ENCODE measurements at places on chromosomes 1 and 21. TPM values are rescaled to one million over a fixed set of nuclear protein-coding genes. Genes with fewer than 3 reads are reported as not detected.

The LCE1C gene
- total RNA-seq = not detected

The HHAT gene
- total RNA-seq = 6.0 TPM

The RYR2 gene
- total RNA-seq = 5.4 TPM

The C1orf87 gene
- 0.23 TPM for total RNA-seq

- no peak overlapping the region for H3K4me3 ChIP-seq
- peaks cover 3% of the 10 kb centered on the region for H3K4me1 ChIP-seq
- no peaks in the 10 kb centered on the region for H3K36me3 ChIP-seq
- no peak for DNase-seq
These were observed 20.8 kb upstream of the FAM3B start for GRCh38 chr21:41295721-41296254.

DNA sequence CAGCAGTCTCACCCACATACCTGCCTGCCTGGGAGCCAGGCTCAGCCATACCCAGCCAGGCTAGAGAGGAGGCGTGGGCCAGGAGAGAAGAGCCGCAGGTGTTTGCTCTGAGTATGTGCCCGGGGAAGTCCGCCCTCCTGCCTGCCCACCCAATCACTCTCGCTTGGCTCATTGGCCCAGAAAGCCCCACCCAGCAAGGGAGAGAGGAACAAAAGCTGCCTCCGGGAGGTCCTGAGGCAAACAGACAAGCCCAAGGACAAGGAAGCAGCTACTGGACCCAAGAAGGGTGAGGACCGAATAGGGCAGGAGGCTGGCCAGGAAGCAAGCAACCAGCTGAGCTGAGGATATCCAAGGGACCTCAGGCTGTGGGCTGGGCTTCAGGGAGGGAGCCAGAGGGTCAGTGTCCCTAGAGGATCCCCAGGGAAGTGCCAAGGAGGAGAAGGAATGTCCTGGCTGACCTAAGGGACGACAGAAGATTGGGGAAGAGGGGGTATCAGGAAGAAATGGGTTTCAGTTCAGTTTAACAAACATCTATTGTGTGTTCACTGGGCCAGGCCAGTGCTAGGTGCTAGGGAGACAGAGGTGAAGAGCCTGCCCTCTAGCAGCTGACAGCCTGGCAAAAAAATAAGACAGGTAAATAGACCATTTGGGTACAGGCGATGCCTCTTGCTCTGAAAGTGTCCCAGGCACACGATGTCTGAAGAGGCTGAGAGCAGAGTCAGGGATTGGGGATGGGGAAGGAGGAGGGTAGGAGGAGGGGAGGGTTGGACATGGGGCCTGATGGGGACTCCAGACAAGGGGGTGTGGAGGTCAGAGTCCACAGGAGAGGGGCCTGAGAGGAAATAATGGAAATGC lies at the start of gene GJB4:
Gene GJB4, plus strand, starts transcription at position 238 of the 855 bp plus-strand sequence. CDS start 1,515 bp downstream, outside the sequence.
- H3K27ac ChIP-seq = no peak within 1 kb of the TSS
- peaks cover 2% of the 10 kb centered on the region for H3K27me3 ChIP-seq
- no peaks in the 10 kb centered on the region for H3K4me1 ChIP-seq
- H3K4me3 ChIP-seq = no peak within 1 kb of the TSS

DNA sequence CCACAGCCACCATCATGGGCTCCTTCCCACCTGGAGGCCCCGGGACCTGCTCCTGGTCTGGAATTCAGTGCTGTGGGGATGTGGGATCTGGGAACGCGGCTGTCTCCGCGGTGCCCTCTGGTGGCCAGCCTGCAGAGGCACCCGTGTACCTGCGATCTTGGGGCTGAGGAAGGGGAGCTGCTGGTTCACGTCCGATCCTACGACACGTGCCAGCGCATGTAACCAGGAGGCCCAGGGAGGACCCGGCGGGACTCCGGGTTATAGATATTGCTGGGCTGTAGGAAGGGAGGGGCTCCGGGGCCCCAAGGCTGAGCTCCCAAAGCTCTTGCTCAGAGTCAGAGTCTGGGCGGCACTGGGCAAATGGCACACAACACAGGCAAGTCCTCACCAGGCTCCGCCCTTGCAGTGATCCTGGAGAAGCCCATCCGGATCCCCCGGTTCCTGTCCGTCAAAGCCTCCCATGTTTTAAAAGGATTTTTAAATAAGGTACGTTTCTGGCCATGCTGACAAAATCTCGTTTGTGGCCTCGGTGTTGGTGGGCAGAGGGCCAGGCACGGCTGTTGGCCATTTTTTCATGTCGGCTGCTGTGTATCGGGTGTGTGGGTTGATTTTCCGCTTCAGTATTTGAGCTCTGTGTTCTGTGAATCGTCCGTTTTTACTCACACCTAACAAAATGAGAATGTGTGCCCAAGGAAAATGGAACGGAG lies 20.1 kb downstream of the FAAP20 start:
- peak overlapping the region; percentile 37 for H3K27ac ChIP-seq
- peak; percentile 72 for DNase-seq
- peaks cover 12% of the 10 kb centered on the region for H3K27me3 ChIP-seq
- H3K4me3 ChIP-seq = peak overlapping the region; percentile 37

GRCh38 chr1:182359645-182360044 lies 31.9 kb downstream of the GLUL start:
- H3K4me1 ChIP-seq = peaks cover 34% of the 10 kb centered on the region
- peaks cover 5% of the 10 kb centered on the region for H3K27me3 ChIP-seq
- no peak for DNase-seq
- no peak overlapping the region for H3K4me3 ChIP-seq
- H3K36me3 ChIP-seq = no peaks in the 10 kb centered on the region

- no peak overlapping the region for H3K4me3 ChIP-seq
- peaks cover 68% of the 10 kb centered on the region for H3K4me1 ChIP-seq
- peak; percentile 79 for DNase-seq
- H3K36me3 ChIP-seq = peaks cover 13% of the 10 kb centered on the region
These were observed 76.8 kb downstream of the CD46 start for GRCh38 chr1:207828485-207829158.

- H3K27ac ChIP-seq = no peak overlapping the region
- no peaks in the 10 kb centered on the region for H3K36me3 ChIP-seq
- H3K4me3 ChIP-seq = no peak overlapping the region
- H3K27me3 ChIP-seq = no peaks in the 10 kb centered on the region
- no peak for DNase-seq
- H3K4me1 ChIP-seq = peaks cover 9% of the 10 kb centered on the region
These were observed 42.7 kb upstream of the RGS2 start for GRCh38 chr1:192766009-192766625.

DNA sequence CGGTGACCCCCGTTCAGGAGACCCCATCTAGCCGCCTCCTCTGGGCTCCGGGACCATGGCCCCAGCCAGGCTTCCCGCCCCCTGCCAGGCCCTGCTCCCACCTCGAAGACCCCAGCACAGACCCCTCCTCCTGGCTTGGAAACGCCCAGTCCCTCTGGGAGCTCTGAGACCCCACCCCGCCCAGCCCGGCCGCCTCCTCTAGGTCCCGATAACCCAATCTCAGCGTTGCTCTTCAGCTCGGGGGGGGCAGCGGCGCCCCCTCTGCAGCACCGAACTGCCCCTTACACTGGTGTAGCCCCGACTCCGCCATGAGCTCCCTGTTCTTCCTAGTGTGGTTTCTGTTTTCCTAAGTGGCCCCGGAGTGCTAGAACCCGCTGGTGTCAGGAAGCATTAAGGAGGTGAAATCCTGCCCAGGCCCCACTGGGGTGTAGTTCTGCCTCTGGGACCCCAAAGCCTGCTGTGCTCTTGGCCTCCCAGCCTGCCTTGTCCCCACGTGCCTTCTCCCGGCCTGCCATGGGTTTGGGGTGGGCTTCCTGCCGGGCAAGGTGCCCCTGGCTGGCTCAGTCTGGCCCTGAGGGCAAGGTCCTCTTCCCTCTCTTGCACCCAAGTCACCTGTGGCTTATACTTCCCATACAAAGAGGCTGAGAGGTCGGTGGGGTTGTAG lies 10.7 kb upstream of the MMEL1 start:
- no peaks in the 10 kb centered on the region for H3K4me1 ChIP-seq
- H3K27me3 ChIP-seq = peaks cover 6% of the 10 kb centered on the region
- peak overlapping the region; percentile 74 for H3K4me3 ChIP-seq
- H3K36me3 ChIP-seq = no peaks in the 10 kb centered on the region

DNA sequence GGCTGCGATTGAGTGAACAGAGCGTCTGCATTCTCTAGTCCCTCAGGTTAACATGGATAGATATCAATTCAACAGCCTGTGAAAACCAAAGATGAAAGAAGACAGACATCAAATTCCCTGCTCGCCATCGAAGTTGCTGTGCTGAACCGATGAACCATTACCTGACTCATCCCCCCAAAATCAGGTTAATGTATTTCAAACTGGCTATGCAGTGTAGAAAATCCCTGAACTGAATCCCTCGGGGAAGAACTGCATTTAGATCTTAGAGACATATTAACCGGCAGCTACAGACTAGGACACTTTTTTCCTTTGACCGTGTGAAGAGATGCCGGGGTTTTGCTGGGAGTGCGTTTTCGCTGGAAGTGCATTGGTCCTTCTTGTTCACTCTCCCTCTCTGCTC lies 213.2 kb upstream of the KIAA0040 start:
- no peaks in the 10 kb centered on the region for H3K4me1 ChIP-seq
- H3K36me3 ChIP-seq = peaks cover 5% of the 10 kb centered on the region
- no peak overlapping the region for H3K4me3 ChIP-seq
- no peak for DNase-seq
- H3K27me3 ChIP-seq = peaks cover 2% of the 10 kb centered on the region
